ENCODE measurements at places on chromosomes 13 and 19.

DNA sequence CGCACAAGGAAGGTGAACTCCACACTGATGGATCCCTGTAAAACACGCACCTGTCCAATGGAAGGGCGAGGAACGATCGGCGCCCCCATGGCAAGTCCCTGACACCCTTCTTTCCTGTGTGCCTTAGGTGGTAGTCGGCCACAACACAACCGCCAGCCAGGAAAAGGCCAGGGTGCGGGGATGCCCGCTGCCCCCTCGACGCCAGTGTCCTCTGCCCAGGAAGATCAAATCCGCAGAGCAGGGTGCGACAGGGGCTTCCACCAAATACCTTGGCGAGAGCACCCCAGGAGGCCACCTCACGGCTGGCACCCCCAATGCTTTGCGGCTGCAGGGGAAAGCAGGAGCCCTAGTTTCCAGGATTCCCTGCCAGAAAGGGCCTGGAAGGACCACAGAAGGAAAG is 91.2 kb downstream of the ZNF254 start:
- no peak for DNase-seq

DNA sequence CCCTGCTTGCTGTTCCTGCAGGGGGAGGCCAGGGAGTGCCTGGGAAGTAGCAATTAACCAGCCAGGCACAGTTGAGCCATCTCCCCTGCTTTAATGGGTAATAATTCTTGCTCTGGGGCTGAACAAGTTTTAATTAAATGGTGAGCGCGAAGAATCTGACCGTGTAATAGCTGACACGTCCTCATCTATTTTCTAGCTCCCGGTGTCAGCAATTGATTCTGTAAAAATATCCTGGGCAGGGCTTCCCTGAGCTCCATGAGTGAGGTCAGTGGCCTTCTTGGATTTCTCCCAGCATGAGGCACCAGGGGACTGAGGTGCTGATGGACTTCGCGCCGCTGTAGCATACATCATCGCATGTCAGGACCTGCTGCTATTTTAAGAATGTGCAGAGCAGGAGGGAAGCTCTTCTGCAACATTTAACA is 26.9 kb downstream of the SIPA1L3 start:
- DNase-seq, result peak; percentile 8

DNA sequence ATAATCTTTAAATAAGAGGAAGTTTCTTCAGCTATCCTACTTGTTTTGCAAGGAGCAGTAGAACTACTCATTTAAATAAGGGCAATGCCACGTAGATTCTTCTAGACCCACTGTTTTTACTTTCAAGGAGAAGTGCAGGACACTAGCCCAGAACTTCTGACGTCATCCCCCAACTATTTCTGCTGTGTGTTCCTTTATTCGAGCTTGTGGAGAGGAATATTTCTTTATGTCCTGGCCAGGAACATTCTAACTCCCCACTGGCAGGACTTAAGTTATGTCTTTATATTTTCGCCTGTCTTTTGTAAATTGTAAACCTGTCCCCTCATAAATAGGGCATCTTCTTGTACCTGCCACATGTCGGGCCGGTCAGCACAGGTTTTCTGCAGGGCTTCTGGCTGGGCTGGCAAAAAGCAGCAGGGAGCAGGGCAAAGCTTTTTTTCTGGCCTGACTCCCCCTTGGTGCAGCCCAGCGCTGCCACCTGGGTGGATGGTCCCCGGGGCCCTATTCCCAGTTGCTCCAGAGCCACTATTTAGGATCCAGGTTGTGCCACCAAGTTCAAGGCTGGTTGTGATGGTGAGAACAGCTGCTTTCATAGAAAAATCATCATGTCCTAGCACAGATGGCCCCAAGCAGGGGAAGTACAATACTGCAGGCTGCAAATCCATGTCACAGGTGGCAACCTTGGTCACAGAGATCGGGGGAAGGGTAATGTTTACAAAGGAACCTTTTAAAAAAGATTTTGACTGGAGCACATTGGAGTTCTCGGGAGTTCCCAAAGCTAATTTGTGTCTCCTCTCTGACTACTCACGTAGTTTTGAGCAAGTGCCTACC is 1.8 kb downstream of the MBNL2 start:
- peak; percentile 38 for DNase-seq

DNA sequence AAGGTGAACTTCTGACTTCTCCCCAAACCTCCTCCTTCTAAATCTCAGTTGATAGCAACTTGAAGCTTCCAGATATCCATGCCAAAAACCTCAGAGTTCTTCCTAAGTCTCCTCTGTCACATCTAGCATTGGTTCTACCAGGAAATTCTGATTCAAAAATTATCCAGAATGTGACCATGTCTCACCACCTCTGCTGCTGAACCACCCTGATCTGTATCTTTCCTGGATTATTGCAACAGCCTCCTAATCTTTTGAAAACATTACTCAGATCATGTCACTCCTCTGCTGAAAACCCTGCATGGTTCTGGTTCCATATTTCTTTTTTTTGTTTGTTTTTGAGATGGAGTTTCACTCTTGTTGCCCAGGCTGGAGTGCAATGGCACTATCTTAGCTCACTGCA is 78.7 kb upstream of the TNFSF11 start:
- no peak for DNase-seq

DNA sequence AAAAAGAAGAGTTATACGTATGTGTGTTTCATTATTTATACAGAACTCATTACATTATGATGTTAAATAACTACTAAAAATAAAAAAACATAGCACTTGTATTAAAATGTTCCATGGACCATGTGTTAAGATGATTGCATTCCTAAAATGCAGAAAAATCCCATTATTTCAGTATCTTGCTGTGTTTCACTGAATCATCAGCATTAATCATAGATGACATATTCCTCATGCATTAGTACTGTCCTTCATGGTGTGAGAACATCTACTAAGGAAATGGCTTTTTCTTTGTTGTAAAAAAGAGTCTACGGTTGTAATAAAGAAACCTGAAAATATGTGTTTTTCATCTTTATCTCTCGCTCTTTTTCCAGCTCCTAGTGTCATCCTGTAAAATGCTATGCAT is 416.5 kb downstream of the FGF14 start:
- DNase-seq, result no peak

DNA sequence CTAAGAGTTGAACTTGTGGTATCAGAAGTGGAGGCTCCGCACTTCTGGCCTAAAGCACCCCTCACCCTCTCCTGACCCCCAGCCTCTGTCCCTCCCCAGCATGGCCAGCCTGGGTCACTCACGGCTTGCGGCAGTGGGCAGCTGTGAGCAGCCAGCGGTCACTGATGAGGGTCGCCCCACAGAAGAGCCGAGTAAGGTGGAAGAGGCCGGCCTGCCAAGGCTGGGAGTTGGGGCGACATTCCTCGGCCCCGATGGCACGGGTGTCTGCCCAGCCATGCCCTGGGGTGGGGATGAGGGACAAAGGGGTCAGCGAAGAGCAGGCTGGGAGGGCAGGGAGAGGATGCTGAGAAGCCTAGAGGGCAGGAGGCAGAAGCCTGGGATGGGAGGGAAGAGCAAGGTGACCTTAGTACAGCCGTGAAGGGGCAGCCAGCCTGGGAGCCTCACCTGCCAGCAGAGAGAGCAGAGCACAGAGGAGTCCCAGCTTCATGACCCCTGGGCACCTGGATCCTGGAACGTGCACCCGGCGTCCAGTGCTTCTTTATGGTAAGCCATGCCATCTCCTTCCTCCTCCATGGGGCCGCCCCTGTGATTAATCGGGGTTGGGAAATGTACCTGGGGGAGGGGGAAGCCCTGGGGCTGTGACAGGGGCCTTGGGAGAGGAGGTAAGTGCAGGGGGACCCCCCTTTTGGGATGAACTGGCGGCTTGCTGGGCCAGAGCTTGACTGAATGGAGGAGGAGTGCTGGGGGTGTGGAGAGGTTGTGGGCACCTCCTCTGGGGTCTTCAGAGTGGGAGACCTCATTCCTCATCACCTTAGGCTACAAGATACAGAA is 7.9 kb upstream of the KLK8 start:
- DNase-seq, result no peak

- no peak for DNase-seq
Observed at GRCh38 chr19:3239367-3239766, 14.9 kb downstream of the CELF5 start.

All from NCI-H1105 treated with DMSO at 0.1 percent for 48 hours (cell line).